Left lung (tissue), 14 donors: ENCODE measurements at places on chromosomes 2 and 18. TPM values are rescaled to one million over a fixed set of nuclear protein-coding genes. Genes with fewer than 3 reads are reported as not detected.

PLCD4 gene
- polyA plus RNA-seq, result 13.5 TPM

PLCL1 gene
- polyA plus RNA-seq, result 7.9 TPM

CROCC2 gene
- polyA plus RNA-seq, result 3.4 TPM

CLEC4F gene
- polyA plus RNA-seq, result 0.13 TPM

CELF4 gene
- polyA plus RNA-seq, result 7.4 TPM

FIGN gene
- polyA plus RNA-seq, result 5.3 TPM

ATP5MC3 gene
- 186 TPM for polyA plus RNA-seq

NDC80 gene
- polyA plus RNA-seq, result 47.6 TPM

DLX2 gene
- polyA plus RNA-seq, result not detected

CAPN14 gene
- polyA plus RNA-seq, result 0.23 TPM

NOSTRIN gene
- polyA plus RNA-seq, result 44.6 TPM

DPYSL5 gene
- 0.20 TPM for polyA plus RNA-seq

AMMECR1L gene
- polyA plus RNA-seq, result 24.2 TPM

DNA sequence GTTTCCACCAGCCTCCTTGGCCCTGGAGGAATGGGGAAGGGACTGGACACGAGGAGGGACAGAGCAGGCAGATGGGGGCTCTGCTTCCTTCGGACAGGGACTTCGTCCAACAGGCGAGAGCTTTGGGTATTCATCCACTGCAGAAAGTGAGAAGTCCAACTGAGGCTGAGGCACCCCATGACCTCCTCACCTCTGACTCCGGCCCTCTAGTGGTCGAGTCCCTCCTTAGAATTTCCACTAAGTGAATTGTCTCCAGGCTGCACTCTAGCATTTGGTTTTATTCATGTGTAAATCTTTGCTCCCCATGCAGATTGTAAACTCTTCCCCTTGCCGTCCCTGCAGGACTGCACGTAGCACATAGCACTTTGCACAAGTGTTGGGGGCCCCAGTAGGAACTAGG is 75.6 kb downstream of the TMEM247 start:
- no peak for DNase-seq

GRCh38 chr2:168889635-168890005 is 610 bp downstream of the SPC25 start:
- no peak for DNase-seq

- no peak for DNase-seq
These were observed 15.8 kb upstream of the PDIA6 start for GRCh38 chr2:10828346-10828745.

- no peak for DNase-seq
These were observed 109.9 kb downstream of the SLC4A3 start for GRCh38 chr2:219737270-219737691.

DNA sequence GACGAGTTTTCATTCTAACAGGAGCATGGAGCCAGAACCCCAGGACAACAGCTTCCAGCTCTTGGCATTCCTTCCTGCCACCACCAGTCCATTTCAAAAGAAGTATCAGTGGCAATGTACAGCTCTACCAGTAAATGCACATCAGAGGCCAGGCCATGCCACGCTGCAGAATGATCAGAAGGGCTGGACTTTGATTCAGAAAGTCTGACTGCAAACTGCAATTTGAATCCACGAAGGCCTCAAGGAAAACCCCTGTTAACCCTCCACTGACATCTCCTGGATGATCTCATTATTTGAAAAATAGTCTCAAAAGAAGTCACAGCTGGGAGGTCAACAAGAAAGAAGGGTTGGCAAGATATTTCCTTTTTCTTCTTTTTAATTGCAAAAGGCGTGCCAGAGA is 119.2 kb downstream of the MYO5B start:
- DNase-seq, result no peak

DNA sequence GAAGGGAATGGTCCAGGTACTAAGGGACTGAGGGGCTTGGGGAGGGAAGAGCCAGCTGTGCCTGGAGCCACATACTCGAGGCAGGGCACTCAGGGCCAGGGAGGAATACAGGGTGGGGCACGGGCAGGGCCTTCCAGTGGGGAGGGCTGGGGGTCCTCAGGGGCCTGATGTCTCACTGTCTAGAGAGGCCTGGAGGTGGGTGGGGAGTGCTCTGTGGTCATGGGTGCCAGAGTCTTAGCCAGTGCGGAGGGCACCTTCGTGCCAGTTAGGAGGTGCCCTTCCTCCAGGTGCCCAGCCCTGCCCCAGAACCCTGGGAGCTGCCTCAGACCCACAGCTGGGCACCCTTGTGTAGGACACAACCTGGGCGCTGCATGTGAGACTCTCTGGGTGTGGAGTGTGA is 81.2 kb downstream of the SMAD7 start:
- DNase-seq, result no peak

- DNase-seq, result no peak
These were observed 671.6 kb upstream of the ACVR2A start for GRCh38 chr2:147173189-147173581.

DNA sequence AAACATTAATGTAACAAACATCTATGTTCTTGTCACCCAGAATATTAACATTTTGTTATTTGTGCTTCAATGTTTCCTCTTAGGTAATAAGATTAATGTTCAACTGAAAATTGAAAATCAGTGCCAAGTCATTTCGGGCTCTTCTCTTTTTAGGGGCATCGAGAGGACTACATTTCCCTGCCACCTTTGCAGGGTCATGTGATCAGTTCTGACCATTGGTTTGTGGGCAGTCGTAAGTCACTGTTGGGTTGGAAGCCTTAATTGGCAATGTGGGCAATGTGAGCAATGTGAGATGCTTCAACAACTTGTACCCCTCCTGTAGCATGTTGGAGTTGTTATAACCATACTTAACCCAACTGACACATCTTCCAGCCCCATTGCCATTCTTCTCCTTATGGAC is 10.1 kb upstream of the CYRIA start:
- DNase-seq, result no peak

DNA sequence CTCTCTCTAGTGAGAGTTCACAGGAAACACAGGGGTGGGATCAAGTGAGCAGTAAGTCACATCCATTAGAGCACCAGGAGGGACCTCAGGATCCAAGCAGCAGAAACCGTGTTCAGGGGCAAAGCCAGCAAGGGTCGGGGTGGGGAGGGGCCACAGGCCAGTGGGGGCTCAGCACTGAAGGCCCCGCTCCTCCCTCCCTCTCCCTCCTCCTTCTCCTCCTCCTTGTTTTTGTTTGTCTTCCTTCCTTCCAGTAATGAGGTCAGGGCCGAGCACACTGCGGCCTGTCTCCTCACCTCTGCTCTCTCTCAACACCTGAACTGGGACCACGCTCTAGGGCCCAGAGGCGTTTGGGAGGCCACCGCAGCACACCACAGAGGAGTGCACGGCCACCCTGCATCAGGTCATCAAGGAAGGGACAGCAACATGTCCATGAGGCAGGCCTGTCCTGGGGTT is 20.9 kb downstream of the MTERF4 start:
- no peak for DNase-seq

GRCh38 chr2:235232449-235233433 is 261.1 kb upstream of the AGAP1 start:
- DNase-seq, result no peak

DNA sequence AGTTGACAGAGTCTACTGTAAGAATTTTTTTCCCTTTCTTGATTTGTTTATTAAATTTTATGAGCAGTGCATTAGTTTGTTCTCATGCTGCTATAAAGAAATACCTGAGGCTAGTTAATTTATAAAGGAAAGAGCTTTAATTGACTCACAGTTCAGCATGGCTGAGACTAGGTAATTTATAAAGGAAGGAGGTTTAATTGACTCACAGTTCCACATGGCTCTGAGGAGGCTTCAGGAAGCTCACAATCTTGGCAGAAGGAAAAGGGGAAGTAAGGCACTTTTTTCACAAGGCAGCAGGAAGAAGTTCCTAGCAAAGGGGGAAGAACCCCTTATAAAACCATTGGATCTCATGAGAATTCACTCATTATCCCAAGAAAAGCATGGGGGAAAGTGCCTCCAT is 191.4 kb upstream of the VRK2 start:
- DNase-seq, result no peak

DNA sequence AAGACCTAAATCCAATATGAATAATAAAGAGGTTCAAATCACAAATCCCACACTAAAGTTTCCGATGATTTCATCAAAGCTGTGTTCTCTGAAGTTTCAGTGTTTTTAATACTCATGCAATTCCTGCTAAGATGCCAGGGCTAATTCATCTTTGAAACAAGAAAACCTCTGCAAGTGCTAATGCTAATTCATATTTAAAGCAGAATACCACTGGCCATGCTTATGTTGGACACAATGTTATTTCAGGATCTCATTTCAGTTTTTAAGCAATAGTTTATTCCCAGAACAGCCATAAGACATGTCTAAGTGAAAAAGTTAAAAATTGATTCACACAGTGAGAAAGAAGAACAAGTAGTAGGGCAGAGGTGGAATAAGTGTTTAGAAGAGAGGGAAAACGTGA is 62.8 kb downstream of the GRB14 start:
- DNase-seq, result no peak

GRCh38 chr18:7876354-7877104 is 309.4 kb downstream of the PTPRM start:
- no peak for DNase-seq

DNA sequence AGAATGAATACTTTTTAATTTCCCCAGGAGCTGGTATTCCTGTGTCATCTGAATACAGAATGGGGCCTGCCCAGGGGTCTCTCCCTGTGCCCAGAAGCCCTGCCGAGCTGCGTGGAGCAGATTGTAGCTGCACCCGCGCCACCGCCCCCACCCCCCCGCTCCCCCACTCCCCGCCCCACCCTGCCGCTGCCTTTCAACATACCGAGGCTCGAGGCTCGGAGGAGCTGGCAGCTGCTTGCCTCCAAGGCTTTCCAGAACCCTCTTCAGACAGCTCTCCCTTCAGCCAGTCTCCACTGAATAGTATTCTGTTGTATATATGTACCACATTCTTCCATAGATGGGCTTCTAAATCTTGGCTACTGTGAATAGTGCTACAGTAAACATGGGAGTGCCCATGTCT is 150.7 kb downstream of the TSN start:
- DNase-seq, result no peak

- DNase-seq, result no peak
These were observed 4.5 kb downstream of the TIMM21 start for GRCh38 chr18:74152857-74153256.

GRCh38 chr2:148021886-148022285 is 995 bp downstream of the MBD5 start:
- no peak for DNase-seq

DNA sequence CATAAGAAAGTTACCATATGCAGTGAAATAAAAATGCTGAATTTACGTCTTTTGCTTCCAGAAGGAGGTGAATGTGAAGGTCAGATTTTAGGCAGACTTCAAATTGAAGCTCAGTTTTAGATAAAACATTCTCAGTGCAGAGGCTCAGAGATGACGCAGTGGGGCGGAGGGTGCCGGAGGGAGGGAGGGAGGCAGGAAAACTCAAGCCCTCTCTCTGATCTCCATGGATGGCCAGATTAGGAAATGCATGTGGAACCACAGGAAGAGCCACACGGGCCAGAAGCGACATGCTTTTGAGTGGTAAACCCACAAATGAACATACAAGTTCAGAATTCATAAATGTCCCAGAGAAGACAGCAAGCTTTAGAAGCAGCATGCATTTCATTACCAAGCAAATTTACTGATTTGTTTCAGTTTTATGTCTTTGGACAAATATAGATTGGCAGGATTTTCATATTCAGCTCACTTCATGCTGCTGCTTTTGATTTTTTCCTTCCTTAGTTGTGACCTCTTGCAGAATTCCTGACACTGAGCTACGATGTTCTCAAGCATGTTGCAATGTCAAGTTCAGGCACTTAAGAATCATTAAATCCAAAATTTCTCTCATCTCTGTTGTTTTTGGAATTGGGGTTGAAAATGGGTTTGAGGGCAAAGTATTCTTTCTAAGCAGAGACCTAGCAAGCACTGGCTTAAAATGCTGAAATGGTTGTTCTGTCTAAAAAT is 29.7 kb upstream of the APCDD1 start:
- DNase-seq, result no peak

- DNase-seq, result no peak
These were observed 24.0 kb downstream of the CNTNAP5 start for GRCh38 chr2:124049136-124049535.

- no peak for DNase-seq
These were observed 793.6 kb upstream of the ACVR2A start for GRCh38 chr2:147051248-147051647.

DNA sequence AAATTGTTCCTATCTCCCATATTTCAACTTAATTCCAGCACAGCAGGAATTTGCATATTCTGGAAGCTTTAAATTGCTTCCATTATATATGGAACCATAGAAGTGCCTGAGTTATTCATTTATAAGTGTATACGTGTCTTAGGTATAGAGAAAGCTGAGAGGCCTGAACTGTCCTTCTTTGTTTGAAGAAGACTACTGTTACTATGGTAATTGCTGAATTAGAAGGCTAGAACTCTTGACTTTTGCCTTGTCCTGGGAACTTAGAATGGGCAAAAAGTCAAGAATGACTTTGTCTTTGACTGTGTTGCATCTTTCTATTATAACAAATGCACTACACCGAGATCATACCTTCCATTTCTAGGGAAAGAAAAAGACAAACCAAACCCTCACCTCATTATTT is 15.7 kb downstream of the CAMKMT start:
- DNase-seq, result no peak

GRCh38 chr2:64873472-64873924 is 115.7 kb upstream of the SLC1A4 start:
- peak; percentile 68 for DNase-seq

GRCh38 chr2:141329964-141330363 is 800.9 kb downstream of the LRP1B start:
- DNase-seq, result no peak

DNA sequence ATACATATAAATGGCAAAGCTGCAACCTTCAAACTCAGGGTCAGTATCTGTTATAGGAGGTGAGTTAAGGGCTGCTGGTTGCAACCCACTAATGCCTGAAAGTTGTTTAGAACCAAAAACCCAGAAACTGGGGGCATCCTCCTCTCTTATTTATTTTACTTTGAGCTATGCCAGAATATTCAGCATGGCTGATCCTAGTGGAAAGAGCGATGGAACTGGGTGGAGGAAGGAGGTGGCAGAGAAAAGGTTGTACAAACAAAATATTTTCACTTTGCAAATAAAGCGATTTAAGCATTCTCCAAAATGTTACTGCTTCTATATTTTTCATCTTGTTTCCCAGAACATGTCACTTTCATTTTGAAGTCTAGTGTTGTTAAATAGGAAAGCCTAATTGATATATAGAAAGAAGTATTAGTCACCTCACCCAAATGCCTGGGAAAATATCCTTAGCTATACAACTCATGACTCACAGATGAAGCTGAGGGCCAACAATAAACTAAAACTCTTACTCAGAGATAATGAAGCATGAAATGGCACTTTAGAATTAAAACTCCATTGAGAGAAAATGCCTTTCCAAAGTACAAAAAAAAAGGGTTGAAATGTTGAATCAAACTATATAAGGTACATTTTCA is 251.4 kb upstream of the UBE2E3 start:
- no peak for DNase-seq

GRCh38 chr2:171287036-171287571 is 126.4 kb upstream of the TLK1 start:
- no peak for DNase-seq

GRCh38 chr18:70197844-70198243 is 7.6 kb downstream of the RTTN start:
- DNase-seq, result no peak

- no peak for DNase-seq
These were observed 281.8 kb upstream of the TCF4 start for GRCh38 chr18:55869556-55870501.
